ENCODE measurements at places on chromosomes 11 and 22.

GRCh38 chr11:67504005-67504949 is 886 bp downstream of the PITPNM1 start:
- DNase-seq = peak; percentile 56

DNA sequence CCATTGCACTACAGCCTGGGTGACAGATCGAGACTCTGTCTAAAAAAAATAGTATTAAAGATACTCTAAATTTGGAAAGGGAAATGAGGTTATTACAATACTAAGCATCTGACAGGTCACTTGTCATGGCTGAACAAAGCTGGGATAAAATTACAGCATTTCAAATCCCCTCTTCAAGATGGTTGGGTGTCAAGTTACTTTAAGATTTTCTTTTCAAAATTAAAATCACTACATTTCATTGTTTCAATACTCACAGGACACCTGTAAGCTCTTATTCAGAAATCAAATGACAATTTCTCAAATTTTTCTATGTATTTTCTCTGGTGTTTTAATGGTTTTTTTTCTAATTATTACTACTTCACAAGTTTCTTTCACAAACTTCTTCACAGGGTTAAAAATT is 5.7 kb downstream of the TAF1D start:
- no peak for DNase-seq

DNA sequence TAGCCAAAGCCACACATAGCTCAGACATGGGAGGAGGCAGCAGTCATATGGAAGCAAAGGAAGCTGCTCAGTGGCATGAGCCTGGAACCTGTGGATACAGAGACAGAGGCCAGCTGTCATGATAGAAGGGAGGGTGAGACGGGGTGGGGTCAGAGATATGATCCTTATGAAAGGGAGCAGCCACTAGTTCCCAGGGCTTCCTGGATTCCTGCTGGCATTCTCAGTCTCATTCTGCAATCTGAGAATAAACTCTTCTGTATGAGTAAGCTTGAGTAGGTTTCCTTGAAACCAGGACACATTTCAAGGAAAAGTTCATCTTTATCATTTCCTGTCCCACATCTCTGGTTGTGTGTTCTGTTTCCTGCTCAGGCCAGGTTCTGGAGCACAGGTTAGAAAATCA is 220.2 kb upstream of the SNX19 start:
- no peak for DNase-seq

DNA sequence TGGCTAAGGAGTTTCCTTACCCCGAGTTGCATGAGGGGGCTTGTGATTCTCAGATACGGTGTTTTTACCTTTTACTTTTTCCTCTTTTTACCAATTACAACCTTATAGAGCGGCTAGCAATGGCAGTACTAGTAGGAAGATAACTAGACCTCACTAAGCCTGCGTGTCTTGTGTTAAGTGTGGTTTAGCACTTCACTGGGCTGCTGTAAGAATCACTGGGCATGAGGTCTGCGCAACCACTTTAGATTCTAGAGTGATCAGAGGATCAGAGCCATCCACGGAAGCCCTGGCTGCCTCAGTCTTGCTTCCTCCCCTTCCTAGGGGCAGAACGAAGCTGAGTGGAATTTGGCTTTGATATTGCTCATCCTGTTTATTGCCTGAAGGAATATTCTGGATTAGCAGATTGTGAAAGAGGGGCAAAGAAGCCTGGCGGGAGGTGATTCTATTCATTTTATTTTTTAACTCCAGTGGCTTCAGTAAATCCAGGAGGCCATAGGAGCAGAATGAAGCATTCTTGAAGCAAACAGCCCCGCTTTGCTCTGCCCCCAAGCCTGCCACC is 88.5 kb downstream of the GRAMD1B start:
- no peak for DNase-seq

- no peak for DNase-seq
These were observed 129.3 kb upstream of the B3GAT1 start for GRCh38 chr11:134541355-134541754.

- no peak for DNase-seq
These were observed 74.5 kb upstream of the RAB38 start for GRCh38 chr11:88249706-88250105.

DNA sequence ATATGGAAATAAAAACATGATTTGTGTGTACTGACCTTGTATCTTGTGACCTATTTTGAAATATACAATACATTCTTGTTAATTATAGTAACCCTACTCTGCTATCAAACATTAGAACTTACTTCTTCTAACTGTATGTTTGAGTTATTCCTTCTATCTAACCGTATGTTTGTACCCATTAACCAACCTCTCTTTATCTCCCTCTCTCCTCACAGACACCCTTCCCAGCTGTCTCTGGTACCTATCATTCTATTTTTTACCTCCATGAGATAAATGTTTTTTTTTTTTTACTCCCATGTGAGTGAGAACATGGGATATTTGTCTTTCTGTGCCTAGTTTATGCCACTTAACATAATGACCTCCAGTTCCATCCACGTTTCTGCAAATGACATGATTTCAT is 128.7 kb downstream of the DDX10 start:
- DNase-seq = no peak

DNA sequence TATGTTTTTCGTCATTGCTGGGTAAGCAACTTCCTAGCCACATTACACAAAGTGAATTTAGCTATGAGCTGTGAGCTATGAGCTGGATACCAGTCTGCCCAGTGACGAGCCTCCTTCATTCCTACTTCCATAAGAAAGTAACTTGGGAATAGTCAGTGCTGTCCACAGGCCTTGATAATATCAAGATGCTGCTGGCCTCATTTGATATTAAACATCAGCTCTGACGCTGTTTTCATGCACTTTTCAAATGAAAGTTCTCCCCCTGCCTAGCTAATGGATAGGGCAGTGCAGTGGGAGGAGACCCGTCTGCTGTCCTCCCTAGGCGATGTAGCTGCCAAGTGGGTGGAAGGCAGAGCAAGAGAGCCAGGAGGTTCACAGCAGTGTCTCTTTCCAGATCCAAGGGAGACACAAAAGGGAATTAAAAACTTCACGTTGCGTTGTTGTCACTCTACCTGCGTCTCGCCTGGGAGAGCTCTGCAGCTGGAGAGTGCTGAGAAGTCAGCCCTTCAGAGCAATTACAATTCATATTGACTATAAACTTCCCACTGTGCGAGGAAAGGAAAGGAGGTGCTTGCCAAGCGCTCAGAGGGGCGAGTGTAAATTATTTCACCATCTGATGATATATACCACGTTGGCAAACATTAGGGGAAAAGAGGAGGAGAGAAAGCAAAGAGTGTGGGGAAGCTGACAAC is 861.4 kb downstream of the NTM start:
- no peak for DNase-seq

DNA sequence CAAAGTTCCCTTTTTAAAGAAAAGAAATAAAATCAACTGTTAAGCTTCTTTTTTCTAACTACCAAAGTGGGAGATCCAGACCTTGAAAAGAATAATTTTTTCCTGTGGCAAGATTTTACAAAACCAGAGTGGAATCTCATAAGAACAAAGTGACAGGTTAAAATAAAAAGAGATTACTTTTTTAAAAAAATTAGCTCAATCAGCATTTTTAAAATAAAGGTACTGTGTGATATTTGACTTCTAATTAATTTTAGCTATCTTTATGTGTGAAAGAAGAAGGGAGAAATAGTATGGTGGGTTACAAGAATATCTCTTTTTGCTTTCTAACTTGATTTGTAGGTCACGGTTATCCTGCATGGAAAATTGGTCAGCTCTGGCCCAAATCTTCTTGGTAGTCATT is 92.8 kb upstream of the ALKBH3 start:
- no peak for DNase-seq

GRCh38 chr11:67295846-67296245 is 6.7 kb downstream of the ANKRD13D start:
- DNase-seq = no peak

DNA sequence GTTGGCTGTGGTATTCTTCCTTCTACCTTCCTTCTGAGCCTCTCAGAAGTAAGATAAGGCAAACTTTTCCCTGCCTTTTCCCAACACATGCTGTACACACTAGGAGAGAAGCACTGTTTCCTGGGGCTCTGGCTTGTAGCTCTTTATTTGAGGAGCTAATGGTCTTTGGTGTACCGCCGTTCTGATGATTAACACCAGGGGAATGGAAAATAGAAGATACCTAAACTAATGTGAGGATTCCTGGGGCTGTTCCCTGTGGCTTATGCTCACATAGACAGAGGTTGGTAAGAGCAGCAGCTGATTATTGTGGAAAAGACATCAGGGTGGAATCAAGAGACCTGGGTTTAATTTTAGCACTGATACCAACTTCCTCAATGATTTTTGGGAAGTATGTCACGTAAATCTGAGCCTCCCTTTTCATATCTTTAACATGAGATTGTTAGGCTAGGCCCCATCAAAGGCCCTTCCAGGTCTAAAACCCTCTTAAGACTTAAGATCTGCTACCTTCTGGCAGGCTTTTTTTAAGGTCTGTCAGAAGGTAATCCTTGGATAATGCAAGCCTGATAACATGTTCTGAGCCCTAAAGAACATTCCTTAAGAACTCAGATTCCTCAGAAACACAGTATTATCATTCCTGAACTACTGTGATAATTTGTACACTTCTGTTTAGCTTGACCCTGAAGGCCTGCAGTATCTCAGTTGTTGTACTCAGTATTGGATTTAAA is 24.8 kb upstream of the RCE1 start:
- DNase-seq = no peak

DNA sequence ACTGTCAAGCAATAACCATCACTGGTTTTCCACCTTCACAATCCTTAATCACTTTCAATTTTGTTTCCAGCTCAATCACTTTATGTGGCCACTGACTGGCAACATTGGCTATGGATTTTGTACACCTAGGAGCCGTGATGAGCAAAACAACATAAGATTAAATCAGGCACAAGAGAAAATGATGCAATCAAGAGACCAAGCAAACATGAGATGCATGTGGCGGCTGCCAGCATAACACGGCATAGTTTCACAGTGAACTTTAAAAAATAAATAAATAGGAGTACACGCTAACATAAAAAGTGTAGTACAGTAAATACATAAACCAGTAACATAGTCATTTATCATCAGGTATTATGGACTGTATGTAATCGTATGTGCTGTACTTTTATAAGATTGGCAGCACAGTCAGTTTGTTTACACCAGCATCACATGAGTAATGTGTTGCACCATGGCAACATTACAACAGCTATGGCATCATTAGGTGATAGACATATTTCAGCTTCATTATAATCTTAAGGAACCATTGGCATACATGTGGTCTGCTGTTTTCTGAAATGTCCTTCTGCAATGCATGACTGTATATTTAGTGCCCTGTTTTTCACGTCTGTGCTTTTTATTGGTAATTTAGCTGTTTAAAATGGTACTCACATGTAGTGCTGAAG is 83.3 kb upstream of the PRDM11 start:
- DNase-seq = no peak

- DNase-seq = no peak
These were observed 16.0 kb downstream of the FAM83F start for GRCh38 chr22:40010746-40011145.

DNA sequence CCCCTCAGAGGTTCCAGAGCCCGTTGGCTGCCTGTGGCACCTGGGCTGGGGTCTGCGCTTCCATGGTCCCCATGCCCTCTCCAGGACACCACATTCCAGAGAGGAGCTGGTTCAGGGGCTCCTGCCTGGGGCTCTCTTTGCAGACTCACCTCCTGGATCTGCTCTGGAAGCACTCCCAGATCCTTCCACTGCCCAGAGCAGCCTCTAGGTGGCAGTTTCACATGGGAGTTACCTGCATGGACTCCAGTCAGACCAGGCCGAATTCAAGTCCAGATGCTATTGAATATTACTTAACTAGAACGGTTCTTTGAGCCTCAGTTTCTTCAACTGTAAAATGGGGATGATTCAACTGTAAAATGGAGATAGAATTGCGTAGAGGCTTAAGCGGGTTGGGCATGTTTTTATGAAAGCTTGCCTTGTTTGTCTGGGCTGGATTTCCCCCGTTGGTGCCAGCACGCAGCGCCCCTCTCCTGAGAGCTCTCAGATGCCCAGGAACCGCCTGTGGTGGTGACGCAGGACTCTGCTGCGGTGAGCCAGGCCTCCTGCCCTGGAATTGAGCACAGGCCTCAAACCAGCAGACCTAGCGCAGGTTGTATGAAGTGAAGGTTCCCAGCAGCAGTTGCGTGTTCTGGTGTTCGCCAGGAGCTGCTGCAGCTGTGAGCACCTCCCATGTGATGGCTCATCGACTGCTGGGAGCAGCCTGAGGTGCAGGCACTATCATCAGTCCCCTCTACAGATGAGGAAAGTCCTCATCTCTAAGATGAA is 44.2 kb downstream of the LMO1 start:
- DNase-seq = no peak

- DNase-seq = no peak
These were observed 3.2 kb upstream of the PCF11 start for GRCh38 chr11:83153764-83154163.

- no peak for DNase-seq
These were observed 17.8 kb downstream of the NAGA start for GRCh38 chr22:42052765-42053164.

DNA sequence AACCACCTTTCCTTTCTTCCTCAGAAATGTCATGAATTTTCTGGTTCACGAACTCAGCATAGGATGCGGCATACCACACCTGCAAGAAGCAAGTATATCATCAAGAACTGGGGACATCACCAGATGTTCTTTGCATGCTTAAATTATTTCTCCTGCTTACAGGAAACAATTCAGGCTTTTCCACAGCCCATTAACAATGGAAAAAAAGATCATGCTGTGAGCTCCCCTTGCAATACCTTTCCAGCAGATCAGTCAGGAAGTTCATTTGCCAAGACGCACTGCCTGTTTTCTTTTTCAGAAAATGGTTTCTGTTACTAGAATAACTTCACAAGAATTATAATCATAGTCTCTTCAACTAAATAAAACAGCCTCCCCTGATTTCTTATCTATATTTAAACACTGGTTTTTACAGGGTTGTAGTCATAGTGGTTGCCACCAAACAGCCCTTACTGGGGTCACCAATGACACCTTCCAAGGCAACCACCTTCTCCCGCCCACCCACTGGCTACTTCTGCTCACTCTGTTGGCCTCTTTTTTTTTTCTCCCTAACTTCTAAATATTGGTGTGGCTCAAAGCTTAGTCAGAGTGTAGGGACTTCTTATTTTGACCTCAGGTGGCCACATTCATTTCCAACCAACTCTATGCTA is 42.3 kb upstream of the NFRKB start:
- no peak for DNase-seq

GRCh38 chr11:130629039-130629438 is 180.6 kb downstream of the ADAMTS15 start:
- no peak for DNase-seq

GRCh38 chr11:8065031-8065430 is 16.0 kb upstream of the TUB start:
- DNase-seq = no peak

- DNase-seq = no peak
These were observed 29.1 kb upstream of the KRTAP5-6 start for GRCh38 chr11:1667906-1668305.

DNA sequence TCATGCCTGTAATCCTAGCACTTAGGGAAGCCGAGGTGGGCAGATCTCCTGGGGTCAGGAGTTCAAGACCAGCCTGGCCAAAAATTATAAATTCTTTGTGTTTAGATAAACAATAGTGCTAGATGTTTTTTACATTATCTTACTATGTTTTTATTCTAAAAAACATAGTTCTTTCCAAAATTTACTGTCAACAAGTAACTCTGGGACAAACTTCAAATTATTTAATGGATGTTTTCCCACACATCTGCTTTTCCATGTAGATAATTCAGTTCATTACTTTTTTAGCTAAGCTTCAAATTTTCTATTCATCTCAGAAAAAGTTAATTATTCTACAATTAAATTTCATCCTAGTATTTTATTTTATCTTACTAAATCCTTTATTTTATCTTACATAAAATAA is 596.2 kb upstream of the LRRC4C start:
- DNase-seq = no peak
